ENCODE measurements at places on chromosomes 4 and X.

- DNase-seq: no peak
Observed at GRCh38 chr4:40515037-40515397, 114.6 kb downstream of the RBM47 start.

DNA sequence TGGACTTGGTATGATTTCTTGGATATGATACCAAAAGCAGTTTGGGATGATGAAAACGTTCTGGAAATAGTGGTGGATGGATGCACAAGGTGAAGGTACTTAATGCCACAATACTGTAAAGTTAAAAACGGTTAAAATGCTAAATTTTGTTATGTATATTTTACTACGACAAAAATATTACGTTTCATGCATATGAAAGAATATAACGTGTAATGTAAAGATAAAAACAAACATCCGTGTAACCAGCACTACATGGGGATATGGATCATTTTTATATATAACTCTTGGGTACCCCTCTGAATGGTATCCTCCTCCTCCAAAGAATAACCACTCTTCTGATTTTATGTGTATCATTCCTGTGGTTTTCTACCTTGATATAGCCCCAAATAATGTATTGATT is 862 bp upstream of the CENPU start:
- DNase-seq: no peak

DNA sequence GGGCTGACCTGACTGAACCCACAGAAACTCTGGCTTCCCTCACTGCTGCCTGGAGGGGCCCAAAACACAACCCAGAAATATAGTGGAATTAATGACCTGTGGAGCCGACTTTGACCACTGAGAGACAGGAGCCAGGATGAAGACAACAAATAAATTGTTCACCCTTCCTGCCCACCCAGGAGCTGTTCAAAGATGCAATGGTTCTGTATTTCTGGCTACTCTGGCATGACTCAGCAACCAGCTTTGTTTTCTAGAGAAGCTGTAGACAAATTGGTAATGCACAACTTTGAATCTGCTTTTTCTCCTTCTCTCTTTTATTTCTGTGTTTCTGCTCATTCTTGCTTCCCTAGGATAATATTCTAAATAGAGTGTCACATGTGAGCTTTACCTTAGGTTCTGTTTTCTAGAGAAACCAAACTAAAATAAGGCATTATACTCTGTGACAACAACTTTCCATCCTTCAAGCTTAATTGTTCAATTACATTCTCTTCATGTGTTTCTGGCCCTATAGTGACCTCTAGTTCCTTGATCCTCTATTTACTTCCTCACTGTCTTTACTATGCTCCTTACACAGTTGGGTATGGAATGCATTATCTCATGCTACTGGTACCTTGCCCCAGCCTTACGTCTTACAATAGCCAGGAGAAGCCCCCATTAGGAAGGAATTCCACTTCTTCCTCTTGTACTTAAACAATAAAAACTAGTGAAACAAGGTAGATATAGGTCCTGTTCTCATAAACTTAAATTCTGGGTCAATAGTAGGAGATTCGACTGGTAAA is 6.5 kb upstream of the PRKG2 start:
- no peak for DNase-seq

GRCh38 chr4:42927946-42928345 is 35.4 kb downstream of the GRXCR1 start:
- DNase-seq: no peak

DNA sequence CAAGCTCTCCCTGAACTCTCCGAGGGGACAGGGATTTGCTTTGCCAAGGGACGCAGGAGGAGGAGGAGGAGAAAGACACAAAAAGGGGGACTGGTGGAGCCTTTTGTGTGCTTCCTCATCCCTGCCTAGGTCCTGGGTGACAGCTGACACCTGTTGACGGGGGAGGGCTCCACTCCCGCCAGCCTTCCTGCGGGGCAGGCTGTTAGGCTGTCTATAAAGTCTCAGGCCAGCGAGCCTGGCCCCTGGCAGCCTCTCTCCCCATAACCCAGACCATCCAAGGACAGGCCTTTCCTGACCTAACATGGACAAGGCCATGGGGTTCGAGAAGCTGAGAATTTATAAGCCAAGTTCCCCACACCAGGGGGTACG is 832 bp upstream of the EVC2 start:
- no peak for DNase-seq

- DNase-seq: no peak
Observed at GRCh38 chr4:20565075-20565721, 135.1 kb upstream of the PACRGL start.

DNA sequence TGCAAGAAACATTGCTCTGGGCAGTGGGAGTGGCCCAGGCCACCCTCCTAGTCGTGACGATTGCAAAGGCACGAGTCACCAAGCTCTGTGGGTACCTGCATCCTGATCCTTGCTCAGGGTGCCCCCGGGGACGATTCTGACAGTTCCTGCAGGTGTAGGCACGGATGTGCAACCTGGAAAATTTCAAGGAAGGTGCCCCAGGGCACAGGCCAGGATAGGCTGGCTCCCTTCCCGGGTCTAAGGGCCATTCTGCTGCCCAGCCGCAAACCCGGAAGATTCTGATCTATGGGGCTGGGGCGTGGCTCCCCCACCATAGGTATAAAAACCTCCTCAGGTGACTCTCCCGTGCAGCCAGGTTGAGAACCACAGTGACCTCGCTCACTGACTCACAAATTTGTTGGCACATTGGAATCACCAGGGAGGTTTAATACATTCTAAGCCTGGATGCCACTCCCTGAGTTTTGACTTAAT is 228.5 kb downstream of the PTTG2 start:
- no peak for DNase-seq

GRCh38 chr4:99389606-99390005 is 37.1 kb upstream of the ADH1C start:
- no peak for DNase-seq

DNA sequence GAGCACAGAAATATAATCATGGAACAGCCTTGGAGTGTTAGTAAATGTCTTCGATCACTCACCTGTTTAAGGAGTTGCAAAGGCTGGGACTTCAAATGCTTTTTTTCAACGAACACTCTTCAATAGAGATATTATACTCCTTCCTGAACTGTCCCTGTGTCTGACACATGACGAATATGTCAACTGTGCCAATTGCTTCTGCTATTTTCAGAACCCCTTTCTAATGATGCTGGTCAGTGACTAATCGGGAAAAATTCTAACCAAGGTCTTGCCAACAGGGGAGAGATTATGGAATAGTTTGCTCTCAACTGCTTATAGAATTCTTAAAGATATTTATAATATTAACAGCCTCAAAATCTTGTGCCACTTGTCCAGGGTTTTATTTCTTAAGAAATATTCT is 8.5 kb upstream of the KLHL34 start:
- no peak for DNase-seq

DNA sequence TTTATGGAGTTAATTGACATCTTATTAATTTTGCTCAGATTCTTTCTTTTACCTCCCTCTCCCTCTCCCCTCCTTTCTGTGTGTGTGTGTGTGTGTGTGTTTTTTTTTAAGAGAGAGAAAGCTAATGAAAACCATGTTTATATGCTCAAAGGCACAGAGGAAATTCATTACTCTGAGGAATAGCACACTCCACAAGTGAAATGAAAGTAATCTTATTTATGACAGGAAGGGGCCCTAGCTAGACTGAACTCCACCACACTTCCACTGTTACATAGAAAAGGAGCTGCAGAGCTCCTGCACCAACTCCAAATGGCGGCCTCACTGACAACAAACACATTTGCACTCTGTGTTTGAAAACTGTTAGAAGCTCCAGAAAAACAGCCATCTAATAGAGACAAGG is 150.6 kb downstream of the RASL11B start:
- DNase-seq: no peak
